Natural killer cell (primary cell): ENCODE measurements at places on chromosomes 2 and 18. TPM values are rescaled to one million over a fixed set of nuclear protein-coding genes. Genes with fewer than 3 reads are reported as not detected.

Gene AQP12B
- total RNA-seq = not detected

DNA sequence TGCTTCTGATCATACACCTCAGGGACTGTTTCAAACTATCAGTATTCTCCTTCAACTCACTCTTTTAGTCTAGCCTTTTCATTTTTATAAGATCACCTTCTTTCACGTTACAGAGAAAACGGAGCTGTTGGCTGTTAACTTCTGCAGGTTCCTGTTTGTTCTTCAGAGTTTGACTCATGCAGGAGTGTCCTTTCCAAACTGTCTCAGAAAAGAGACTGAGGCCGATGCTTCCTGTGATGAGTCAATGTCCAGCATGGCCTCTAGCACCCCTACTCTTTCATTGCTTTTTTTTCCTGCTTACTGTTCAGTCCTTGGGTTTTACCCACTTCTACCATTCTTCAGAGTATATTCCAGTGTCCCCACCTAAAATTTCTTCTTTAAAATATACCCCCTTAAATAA is 240.8 kb upstream of the RGPD4 start:
- DNase-seq = no peak

- DNase-seq = no peak
These were observed 41.9 kb upstream of the TBC1D8 start for GRCh38 chr2:101193033-101193626.

GRCh38 chr2:73494031-73494430 is 108.4 kb downstream of the ALMS1 start:
- DNase-seq = no peak

Gene SEMA4C
- total RNA-seq = 51.8 TPM

GRCh38 chr2:40915651-40916050 is 463.8 kb upstream of the SLC8A1 start:
- DNase-seq = no peak

DNA sequence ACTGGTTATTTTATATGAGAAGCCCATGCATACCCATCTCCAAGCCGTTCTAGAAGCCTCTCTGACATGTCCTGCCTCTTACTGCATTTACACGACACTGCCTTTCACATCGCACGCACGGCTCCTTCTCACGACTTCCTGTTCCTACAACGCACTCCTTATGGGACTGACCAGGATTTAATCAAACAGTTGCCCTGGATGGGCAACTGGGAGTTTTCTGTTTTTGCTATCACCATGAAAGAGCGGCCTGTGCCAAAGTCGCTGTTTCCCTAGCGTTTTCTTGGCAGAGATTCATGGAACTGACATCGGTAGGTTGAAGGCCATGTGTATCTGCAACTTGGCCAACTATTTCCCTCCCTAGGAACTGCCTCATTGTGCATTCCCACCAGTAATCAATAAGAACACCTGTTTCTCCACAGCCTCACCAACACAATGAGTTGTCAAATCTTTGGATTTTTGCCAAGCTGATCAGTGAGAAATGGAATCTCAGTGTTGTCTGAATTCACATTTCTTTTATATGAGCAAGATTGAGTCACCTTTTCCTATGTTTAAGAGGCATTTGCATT is 97.2 kb upstream of the OTOS start:
- DNase-seq = no peak

DNA sequence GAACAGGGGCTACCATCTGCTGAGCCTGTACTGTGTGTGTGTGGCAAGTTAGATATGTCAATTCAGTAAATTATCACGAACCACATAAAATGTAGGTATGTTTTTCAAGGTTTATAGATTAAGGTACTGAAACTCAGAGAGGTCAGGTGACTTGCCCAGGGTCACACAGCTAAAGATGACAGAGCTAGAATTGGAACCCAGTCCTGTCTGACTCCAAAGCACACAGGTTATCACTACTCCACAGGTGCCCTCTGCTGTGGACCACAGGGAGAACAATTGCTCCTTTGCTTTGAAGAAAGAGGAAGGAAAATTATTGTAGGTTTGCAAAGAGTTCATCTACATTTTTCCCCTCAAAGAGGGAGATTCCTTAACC is 229.7 kb upstream of the AGAP1 start:
- DNase-seq = no peak

Gene CD302
- total RNA-seq = 5.1 TPM

Gene EMILIN2
- total RNA-seq = 8.4 TPM

DNA sequence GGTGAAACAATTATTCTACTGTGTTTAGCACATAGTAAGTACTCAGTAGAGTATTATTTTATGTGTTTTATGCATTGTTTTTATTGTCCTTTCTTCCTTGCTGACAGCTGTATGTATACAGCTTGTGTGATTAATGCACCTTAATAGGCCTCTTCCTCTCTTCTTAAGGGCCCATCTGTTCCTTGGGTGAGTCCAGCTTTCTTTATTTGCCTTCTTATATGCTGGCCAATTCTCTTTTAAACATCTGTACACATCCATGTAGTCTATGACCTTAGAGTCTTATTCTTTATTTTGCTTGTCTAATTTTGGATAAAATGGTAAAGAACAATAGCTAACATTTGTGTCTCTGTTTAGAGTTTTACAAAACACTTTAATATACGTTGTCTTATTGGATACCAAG is 333.7 kb upstream of the MEIS1 start:
- DNase-seq = no peak

GRCh38 chr2:217849154-217849975 is 153.4 kb downstream of the TNS1 start:
- DNase-seq = no peak

DNA sequence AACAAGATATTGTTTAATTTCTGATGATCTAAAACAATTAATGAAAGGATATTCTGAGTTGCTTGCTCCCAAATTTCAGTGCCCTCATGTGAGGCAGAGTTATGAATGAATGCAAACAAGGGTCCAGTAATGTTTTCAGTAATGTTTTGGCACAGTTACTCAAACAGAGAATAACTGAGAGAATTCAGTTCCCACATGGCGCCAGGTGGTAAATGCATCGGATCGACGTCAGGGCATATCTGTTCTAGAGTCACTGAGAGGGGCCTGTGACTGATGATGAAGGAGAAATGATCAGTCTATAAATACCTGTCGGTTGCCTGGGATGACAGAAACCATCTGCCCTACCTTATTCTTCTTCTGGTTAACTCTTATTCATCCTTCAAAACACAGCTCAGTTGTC is 81.4 kb downstream of the KCNS3 start:
- no peak for DNase-seq

Gene TRIM54
- total RNA-seq = not detected
